ENCODE measurements at places on chromosomes 16 and 17.

DNA sequence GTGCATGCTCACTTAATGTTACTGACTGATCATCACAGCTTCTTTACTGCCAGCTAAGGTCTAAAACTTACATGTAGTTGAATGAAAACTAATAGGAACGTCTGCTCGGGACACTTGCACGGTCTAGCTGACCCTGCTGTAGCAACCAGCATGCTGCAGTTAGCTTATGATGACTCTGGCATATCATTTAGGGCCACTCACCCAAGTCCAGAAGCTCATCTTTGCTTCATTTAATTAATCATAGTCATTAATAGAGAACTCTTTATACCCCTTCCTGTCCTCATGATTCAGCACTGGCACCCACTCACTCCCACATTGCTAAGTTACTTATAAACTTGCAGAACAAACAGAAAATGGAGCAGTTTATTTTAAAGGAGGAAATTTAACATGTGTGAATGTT lies 136.3 kb downstream of the NLK start:
- DNase-seq, result no peak

- no peak for DNase-seq
Observed at GRCh38 chr16:46883353-46883689, 841 bp upstream of the GPT2 start.

- DNase-seq, result no peak
Observed at GRCh38 chr17:530851-531250, 178.2 kb upstream of the RPH3AL start.

- no peak for DNase-seq
Observed at GRCh38 chr17:40884708-40885512, at the start of gene KRT20. Gene KRT20, minus strand, starts transcription at chr17:40885242. Its CDS starts 57 bp downstream, at chr17:40885185.

GRCh38 chr16:55035956-55036355 lies 105.3 kb downstream of the IRX5 start:
- no peak for DNase-seq

Measured in renal cortex interstitium (tissue), 15 donors.